ENCODE measurements at places on chromosomes 1 and 21.

DNA sequence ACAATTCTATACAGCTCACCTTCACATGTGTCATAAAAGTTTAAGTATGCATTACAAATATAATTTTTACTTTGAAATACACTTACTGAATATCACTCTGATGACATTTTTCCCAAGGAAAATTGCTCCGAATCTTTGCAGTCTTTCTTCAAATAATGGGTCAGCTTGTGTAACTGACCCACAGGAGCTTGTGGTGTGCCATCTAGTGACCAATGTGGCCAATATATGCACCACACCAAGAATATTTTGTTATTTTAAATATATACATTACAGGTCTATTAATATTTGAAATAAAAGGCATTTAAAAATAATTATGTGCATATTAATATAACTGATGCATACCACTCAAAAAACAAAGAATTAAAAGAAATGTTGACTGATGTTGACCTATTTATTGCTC lies 271.4 kb downstream of the TBX15 start:
- DNase-seq, result no peak

DNA sequence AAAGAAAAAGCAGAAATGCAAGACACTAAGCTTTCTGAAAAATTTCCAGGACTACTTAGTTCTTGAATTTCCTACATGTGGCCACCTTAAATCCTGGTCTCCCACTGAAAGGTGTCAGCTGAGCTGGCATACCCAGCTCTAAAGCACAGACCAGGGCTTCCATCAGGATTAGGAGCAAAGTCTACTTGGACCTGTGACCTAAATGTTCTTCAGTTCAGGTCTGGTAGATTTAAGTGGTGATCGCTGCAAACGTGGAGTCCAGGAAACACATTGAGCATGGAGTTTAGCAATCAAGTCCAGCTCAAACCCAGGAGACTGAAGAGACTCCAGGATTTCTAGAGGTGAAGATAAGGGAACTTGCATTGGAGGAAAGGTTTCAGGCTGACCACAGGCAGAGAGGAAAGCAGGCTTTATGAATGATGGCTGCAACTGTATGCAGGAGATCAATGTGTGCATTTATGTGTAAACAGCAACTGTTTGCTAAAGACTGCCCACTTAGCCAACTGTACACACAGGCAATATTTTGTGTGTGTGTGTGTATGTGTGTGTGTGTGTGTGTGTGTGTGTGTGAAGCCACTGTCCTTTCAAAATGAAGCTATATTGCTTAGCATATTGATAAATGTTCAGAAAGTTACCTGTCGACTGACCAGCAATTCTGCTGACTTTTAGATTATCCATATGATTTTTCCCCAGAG lies 75.2 kb downstream of the LMX1A start:
- no peak for DNase-seq

DNA sequence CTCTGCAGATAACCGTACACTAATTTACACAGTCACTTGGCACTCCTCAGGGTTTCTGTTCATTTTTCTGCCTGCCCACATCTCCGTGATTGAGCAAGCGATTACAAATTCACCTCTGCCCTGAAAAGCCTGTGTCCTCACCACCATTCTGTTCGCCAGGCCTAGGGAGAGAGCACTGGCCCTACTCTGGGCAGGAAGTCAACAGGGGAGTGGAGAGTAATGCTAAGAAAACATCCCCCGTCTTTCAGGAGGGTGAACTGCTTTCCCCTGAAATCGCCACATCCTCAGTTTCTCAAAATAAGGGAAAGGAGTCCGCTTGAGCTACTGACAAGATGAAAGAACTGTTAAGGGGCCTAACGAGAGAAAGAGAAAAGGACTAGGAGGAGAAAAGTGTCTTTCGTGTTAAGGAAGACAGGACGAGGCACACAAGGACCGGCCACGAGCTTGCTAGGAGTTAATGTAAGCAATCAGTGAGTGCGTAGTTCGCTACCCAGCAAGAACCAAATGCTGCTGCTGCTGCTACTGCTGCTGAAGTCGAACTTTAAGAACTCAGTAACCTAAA lies 632 bp downstream of the PEX19 start:
- peak; percentile 20 for DNase-seq

GRCh38 chr1:30883389-30884172 lies 25.0 kb downstream of the SDC3 start:
- DNase-seq, result no peak

GRCh38 chr1:58978096-58978495 lies 194.2 kb upstream of the JUN start:
- no peak for DNase-seq

GRCh38 chr1:59596432-59596831 lies 218.3 kb upstream of the HOOK1 start:
- no peak for DNase-seq

- DNase-seq, result no peak
Measured at GRCh38 chr1:72177711-72178110, 104.6 kb downstream of the NEGR1 start.

- no peak for DNase-seq
Measured at GRCh38 chr1:55302972-55303371, 87.8 kb upstream of the USP24 start.

- no peak for DNase-seq
Measured at GRCh38 chr1:2251786-2252185, 23.7 kb downstream of the SKI start.

DNA sequence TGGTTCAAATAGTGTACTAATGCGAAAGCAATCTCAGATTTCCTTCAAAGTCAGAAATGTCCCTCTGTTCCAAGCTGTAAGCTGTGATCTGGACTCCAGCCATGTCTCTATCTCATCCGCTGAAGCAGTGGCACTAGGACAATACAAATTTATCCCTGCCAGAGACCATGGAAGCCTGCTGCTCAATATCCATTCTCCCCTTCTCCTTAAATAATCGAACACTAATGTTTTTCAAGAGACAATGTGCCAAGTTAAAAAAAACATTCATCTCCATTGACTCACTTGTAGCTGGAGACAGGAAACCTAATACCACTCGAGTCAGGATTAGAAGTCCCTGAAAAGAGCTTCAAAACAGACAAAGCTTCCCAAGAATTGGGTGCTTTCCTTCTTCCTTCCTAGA lies 38.5 kb upstream of the PGBD5 start:
- DNase-seq, result no peak

GRCh38 chr1:174136714-174137113 lies 22.6 kb upstream of the RABGAP1L start:
- DNase-seq, result no peak

- DNase-seq, result no peak
Measured at GRCh38 chr1:51231120-51231519, 5.0 kb upstream of the RNF11 start.

GRCh38 chr1:174788981-174789380 lies 210.8 kb upstream of the CACYBP start:
- peak; percentile 20 for DNase-seq

GRCh38 chr1:118154220-118154619 lies 30.8 kb downstream of the SPAG17 start:
- no peak for DNase-seq

GRCh38 chr1:208835097-208835463 lies 590.9 kb upstream of the PLXNA2 start:
- DNase-seq, result no peak

DNA sequence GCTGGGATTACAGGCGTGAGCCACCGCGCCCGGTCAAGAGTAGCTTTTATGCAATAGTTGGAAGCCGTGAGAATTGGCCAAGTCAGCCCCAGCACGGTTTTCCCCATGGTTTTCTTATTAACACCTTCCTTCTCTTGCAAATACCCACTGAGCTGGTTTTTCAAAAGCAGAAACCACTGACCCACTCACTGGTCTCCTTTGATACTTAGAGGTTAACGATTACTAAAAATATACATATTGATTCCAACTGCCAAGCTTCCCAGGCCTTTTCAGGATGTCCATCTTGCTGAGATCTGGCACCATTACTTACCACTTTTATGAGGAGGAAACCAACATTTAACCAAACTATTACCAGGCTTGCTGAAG lies 25.9 kb upstream of the TARDBP start:
- DNase-seq, result no peak
